ENCODE measurements at places on chromosomes 7 and 10.

DNA sequence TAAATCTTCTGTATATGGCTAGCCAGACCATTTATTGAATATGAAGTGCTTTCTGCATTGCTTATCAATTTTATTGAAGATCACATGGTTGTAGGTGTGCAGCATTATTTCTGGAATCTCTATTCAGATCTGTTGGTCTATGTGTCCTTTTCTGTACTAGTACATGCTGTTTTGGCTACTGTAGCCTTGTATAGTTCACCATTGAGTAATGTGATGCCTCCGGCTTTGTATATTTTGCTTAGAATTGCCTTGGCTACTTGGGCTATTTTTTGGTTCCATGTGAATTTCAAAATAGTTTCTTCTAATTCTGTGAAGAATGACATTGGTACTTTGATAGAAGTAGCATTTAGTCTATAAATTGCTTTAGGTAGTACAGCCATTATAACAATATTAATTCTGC lies 1187.2 kb downstream of the XPNPEP1 start:
- DNase-seq = no peak

GRCh38 chr10:103842605-103843004 lies 12.8 kb downstream of the SH3PXD2A start:
- no peak for DNase-seq

DNA sequence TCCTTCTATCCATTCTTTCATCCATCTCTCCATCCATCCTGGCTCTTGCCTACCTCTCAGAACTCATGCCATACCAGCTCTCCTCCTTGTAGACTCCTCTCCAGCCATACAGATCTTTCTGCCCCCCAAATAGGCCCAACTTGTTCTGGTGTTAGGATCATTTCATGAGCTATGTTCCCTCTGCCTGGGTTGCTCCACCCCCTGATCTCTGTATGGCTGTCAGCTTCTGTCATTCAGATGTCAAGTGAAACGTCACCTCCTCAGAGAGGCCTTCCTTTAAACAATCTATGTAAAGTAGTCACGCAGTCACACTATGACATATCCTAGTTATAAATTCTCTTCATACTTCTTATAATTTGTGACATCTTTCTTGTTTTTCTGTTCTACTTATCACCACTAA lies 42.3 kb upstream of the PNLIPRP3 start:
- no peak for DNase-seq

- no peak for DNase-seq
Measured at GRCh38 chr10:27256299-27257189, 15.9 kb upstream of the ACBD5 start.

DNA sequence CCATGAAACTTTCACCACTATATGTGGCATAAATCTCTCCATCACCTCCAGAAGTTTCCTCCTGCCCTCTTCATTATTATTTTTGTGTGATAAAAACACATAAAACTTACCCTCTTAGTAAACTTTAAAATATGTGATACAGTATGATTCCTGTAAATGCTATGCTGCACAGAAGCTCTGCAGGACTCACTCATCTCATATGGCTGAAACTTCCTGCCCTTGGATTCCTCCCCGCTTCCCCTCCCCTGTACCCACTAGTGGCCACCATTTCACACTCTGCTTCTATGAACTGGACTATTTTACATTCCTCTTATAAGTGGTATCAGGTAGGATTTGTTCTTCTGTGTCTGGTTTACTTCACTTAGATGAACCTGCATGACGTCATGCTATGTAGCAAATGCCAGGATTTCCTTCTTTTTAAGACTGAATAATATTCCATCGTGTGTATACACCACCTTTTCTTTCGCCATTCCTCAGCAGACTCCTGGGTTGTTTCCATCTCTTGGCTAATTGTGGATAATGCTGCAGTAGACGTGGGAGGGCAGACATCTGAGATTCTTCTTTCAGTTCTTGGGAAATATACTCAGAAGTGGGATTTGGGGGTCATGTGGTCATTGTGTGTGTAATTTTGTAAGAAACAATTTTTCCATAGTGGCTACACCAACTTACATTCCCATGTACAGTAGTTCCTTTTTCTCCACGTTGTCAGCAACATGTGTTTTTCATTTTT lies 335.2 kb downstream of the SDK1 start:
- DNase-seq = no peak

GRCh38 chr7:107878636-107879035 lies 12.3 kb upstream of the DLD start:
- no peak for DNase-seq

DNA sequence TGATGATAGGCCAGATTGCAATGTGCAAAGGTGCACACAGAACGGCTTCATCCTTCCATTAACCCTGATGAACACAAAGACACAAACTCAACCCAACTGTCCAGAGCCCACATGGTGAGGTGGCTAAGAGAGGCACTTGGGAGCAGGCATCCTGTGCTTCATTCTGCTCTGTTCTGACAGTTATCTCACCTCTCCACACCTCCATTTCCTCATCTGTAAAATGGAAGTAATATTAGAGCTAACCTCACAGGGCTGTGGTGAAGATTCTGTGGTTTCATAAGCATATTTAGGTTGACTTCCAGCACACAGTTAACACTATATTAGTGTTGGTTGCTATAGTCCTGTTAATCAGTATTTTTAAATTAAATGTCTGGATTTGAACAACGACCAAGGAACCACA lies 126.3 kb downstream of the TAX1BP1 start:
- no peak for DNase-seq

DNA sequence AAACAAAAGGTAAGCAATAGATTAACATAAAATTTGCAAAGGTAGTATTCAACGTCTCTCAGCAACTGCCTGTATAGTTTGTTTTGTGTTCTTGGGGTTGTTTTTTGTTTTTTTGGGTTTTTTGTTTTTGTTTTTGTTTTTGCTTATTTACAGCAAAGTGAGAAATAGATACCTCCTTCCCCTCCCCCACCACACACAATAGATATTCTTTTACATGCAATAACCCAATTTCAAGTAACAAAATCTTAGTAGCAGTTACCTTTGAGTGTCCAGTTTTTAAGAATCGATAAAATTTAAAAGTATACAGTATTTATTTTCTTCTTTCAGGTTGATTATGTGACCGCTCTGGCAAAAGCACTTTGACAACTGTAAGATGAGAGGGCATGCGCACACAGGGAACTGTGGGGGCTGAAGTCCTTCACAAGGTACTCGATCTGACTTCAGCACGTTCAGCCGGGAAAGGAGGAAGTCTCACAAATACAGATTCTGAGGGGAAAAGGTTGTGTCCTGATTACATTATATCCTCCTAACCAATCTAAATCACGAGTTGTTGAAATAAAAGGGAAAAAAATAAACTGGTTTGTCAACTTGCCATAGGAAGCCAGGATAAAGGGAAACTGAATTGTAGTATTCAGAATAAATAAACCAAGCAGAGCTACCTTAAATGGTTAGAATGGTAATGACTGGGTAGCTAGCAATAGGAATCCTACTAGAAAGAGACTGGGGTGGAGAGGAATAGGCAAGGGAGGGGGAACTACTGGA lies 47.8 kb downstream of the CPEB3 start:
- no peak for DNase-seq

GRCh38 chr10:63005246-63005645 lies 127.9 kb upstream of the NRBF2 start:
- no peak for DNase-seq

- DNase-seq = no peak
Measured at GRCh38 chr7:112124061-112124766, 82.0 kb downstream of the DOCK4 start.

GRCh38 chr7:11335947-11336346 lies 362.3 kb downstream of the PHF14 start:
- DNase-seq = no peak

DNA sequence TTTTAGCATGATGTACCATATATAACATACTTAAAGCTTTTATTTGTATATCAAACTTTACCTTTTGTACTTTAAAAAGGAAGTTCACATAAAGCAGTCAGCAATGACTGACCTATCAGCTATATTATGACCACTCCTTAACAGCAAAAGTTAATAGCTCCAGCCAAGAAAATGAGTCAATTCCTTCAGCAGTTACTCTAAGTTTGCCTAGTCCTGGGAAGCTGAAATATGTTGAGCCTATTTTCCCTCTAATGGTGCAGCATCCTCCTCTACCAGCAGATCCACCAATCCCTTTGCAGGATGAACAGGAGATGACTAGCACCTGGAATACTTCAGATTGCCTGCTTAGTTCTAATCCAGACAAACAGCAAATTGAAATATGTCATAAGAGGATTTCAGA lies 64.2 kb downstream of the CUL2 start:
- no peak for DNase-seq

- no peak for DNase-seq
Measured at GRCh38 chr7:7595451-7595850, 28.8 kb downstream of the MIOS start.

DNA sequence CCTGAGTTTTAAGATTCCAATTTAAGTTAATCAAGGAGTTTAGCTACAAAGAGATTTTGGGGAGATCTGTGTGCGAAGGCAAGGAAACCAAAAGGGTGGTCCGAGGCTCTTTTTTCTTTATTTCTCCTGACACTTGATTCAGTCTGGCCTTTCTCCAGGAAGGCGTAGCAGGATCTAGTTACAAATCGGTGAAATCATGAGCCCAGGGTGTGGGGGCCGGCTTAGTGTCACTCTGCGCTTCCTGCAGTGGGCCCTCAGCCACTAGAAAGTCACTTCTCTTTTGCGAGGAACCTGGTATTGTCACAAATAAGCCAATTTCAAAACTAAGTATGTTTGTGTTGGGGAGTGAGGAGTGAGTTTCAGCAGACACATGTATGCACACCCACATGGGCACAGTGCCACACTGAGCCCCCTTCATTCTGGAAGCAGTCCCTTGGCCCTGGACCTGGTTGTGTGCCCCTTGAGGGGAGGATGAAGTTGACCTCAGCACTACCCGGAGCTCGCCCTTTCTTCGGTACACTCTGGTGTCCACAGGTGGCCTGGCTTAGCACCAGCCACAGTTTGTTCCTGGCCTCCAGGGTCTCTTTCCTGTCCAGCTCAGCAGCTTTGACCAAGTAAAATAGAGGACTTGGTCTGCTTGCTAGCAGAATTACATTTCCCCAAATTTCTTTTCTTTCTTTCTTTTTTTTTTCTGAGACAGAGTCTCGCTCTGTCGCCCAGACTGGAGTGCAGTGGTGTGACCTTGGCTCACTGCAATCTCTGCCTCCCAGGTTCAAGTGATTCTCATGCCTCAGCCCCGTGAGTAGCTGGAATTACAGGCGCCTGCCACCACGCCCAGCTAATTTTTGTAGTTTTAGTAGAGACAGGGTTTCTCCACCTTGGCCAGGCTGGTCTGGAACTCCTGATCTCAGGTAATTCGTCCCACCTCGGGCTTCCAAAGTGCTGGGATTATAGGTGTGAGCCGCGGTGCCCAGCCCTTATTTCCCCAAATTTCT lies 84.0 kb upstream of the BTBD16 start:
- no peak for DNase-seq

GRCh38 chr7:70313271-70313670 lies 715.0 kb downstream of the AUTS2 start:
- no peak for DNase-seq

DNA sequence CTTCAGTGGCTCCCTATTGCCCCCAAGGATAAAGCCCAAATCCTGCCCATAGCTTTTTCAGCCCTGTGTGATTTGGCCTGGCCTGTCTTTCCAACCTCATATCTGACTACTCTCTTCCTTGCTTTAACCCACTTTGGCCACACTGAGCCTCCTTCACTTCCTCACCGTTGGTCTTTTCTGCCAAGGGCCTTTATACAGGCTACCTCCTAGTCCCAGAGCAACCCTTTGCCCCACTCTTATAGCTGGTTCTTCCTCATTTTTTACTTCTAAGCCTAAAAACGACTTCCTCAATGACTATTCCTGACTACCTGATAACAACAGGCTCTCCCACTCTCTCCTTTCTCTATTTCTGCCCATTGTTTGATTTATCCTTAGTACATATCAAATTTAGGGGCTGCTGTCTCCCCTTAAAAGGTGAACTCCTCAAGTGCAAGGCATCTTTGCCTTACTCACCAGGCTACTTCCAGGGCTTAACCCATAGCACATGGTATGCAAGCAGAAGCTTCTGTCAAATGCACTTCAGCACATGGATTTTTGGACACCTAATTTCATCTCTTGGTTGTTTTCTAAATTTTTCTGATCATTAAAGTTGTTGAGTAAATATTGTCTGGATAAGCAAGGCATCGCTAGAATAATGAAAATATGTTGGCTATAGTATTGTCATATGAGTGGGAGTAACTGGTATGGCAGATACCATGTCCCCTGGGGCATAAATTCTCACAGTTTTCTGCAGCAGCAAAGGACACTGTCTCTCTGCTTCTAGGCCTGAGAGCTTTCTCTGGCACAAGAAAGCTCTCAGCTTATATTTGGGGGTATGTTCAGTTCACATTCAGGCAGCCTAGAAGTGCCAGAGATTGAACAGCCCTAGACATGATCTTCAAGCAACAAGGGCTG lies 201.5 kb upstream of the GPR26 start:
- no peak for DNase-seq

- DNase-seq = no peak
Measured at GRCh38 chr10:91896212-91896756, 13.0 kb downstream of the FGFBP3 start.

GRCh38 chr7:105270117-105270516 lies 118.6 kb downstream of the SRPK2 start:
- DNase-seq = no peak

GRCh38 chr10:103181244-103181643 lies 11.8 kb downstream of the NT5C2 start:
- DNase-seq = no peak

- no peak for DNase-seq
Measured at GRCh38 chr7:127584648-127585043, 750 bp downstream of the GCC1 start.

DNA sequence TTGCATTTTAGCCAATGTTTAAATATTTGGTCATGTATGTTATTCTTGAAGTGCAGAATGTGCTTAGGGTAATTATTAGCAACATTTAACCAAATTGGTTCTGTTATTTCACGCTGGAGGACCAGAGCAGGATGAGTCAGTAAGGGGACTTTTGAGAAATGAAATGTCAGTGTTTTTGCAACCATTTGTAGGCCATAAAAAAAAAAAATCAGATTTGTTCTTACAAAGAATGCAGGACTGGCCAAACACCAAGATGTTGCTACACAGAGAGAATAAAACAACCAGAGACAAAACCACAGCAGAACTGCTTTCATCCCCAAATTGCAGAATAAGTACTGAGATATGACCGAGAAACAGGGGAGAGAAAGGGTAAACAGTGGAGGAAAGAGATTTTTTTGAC lies 62.1 kb downstream of the TPST1 start:
- DNase-seq = no peak

DNA sequence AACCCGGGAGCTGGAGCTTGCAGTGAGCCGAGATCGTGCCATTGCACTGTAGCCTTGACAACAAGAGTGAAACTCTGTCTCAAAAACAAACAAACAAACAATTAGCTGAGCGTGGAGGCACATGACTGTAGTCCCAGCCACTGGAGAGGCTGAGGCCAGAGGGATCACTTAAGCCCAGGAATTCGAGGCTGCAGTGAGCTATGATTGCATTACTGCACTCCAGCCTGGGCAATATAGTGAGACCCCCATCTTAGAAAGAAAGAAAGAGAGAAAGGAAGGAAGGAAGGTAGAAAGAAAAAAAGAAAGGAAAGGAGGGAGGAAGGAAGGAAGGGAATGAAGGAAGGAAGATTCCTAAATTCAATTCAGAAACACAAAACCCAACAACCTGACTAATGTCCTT lies 141.3 kb upstream of the TNRC18 start:
- no peak for DNase-seq

Measured in NK-92 treated with Interleukin-12 subunit alpha and Interleukin-12 subunit beta, amount 100 ng/mL, for 24 hours (cell line).